ENCODE measurements at places on chromosomes 5 and 9.

DNA sequence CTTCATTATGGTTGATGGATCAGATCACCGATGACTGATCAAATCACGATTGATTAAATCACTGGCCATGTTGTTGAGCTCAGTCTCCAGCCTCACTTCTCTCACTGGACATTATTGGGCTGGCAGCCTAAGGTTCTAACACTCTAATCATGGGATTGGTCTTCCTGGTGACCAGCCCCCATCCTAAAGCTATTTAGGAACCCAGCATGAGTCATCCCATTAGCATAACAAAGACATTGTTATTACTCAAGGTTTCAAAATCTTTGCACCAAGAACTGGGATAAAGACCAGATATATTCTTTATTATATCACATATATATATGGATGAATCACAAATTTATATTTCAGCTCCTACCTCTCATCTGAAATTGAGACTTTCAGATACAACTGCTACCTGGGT, 272.1 kb upstream of the IL12B start:
- no peak for DNase-seq

- no peak for DNase-seq
Observed at GRCh38 chr5:43256261-43256966, 56.8 kb downstream of the HMGCS1 start.

GRCh38 chr9:38126730-38127129, 57.7 kb upstream of the SHB start:
- DNase-seq, result no peak

DNA sequence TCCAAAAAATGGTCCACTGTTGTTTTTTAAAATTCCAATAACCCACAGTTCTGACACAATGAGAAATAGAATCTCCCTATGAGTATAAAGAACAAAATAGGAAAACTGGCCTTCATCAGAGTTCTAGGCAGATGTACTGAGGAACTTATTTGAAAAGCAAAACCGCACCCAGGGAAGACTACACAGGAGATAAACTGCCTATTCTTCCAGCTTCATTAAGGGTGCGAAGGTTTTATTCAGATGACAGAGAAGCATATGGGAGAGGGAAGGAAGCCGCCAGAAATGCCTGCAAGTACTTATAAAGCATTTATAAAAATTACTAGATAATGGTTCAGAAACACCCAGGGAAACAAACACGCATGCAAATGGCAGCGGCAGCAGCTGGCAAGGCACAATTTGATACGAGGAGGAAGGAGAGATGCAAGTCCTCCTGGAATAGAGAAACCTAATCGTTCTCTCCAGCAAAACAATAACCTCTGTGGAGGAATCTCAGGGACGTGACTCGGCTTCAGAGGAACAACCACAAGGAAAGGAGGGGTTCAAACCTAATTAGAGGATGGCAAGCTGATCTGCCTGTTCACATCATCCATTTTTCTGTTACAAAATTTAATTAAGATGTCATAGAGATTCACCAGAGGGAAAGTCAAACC, 9.0 kb downstream of the TTLL11 start:
- DNase-seq, result no peak

GRCh38 chr5:72673623-72674022, 142.8 kb upstream of the TNPO1 start:
- no peak for DNase-seq

GRCh38 chr5:133446440-133446839, 165.9 kb downstream of the FSTL4 start:
- no peak for DNase-seq

GRCh38 chr5:177358370-177358819, 671 bp downstream of the RGS14 start:
- DNase-seq, result no peak

DNA sequence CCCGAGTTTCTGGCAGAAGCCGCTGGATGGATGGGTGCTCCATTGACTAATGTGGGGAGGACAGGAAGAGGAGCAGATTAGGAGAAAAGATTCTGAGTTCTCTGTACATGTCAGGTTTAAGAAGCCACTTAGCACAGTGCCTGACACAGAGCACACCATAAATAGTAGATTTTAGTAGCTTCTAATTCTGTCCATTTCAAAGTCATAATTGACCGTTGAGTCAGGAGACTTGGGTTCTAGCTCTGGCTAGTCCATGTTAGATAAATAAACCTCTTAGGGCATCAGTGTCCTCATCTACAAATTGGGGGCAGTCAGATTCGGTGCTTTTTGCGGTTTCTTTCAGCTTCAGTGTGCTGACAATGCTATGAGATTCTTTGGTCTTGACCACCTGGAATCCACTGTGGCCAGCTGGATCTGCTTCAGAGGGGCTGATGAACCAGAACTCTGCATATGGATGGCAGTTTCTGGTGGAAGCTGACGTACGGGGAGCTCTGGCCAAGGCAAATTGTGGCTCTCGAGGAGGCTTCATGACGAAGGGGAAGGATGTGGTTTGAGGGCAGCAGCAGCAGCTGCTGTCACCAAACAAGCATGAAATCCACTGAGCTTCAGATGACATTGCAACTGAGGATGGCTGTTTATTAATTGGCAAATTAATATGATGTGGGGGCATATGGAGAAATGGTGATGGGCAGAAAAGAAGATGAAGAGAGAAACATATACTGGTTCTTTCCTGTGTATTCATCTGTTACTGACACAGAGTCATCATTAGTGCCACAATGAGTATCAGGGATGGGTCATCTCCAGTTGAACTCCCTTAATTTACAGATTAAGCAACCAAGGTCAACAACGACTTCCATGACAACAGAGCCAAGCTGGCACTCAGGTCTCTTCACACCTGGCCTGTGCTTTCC, 134.4 kb downstream of the AOPEP start:
- no peak for DNase-seq

DNA sequence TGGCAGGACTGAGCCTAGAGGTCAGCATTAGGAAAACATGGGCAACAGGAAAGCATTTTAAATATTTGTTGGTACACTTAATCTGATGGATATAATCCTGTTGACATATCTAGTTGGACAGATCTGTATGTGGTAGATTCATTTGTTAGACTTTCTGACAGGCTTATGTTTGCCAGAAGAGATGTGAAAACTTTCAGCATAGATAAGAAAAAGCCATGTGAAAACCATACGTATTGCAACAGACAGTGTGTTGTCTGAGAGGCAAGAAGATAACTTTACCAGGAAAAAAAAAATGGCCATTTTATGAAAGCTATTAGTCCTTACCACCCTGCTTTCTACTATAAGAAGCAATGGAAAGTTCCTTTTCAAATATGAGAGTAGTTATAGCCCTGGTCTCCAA, 1902.2 kb upstream of the C9orf72 start:
- no peak for DNase-seq

DNA sequence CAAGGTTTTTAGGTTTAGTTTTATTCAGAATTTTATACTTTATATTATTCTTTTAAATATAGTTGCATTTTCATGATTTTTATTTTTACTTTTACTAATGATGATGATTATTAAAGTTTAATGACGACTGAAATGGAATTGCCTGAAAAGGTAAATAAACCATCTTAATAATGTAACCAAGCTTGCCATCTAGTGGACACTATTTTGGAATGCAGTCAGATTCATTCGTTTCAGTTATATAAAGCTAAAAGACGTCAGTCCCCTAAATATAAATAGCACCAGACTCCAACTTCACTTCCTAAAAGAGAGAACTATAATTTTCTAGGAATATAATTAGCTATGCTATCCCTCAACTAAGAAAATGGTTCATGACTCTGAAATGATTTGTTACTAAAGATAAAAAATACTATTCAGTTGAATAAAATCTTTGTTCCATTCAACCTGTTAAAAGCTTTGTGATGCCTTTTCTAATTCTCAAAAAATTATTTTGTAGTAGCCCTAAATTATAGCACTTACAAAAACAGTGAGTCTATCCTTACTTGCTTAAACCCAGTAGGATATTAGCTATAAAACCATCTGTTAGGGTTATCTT, 19.9 kb downstream of the ABITRAM start:
- DNase-seq, result no peak

DNA sequence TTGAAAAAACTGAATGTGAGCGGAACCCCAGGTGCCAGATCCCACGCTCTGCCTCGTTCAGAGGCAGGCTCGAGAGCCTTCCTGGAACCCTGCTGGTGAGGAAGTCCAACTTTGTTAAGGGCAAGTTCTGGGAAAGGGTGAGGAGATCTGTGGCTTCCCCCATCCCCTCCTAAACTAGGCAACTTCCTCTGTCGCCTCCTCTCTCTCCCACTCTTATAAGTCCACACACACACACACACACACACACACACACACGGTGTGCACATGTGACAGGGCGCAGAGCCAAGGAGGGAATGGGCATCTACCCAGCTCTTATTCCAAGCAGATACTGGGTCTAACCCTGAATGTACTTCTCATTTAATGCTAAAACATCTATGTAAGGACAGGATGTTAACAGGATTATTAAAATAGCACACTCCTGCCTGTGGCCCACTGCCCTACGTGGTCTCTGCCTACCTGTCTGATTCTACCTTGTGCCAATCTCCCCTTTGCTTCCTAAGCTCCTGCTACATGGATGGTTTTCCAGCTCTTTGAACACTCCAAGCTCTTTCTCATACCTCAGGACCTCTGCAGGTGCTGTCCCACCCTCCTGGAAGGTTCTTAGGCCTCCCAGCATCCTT, 72.4 kb upstream of the FBXW11 start:
- no peak for DNase-seq

- no peak for DNase-seq
Observed at GRCh38 chr5:102823441-102823874, 68.4 kb downstream of the PAM start.

GRCh38 chr9:114006155-114006550, 71.9 kb downstream of the AMBP start:
- DNase-seq, result no peak

GRCh38 chr9:111876179-111876578, 20.4 kb upstream of the UGCG start:
- no peak for DNase-seq

DNA sequence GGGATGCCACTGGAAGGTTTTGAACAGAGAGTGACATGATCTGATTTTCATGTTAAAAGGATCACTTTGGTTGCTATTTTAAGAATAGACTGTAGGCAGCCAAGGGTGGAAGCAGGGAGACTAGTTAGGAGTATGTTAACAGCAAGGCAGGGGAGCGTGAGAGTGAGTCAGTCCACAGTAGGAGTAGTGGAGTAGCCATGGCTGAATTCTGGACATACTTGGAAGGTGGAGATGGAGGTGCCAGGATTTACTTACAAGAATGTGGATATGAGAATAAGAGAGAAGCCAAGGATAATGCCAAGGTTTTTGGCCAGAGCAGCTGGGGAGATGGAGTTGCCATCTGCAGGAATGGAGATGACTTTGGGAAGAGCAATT, 118.8 kb downstream of the GALNT10 start:
- no peak for DNase-seq

GRCh38 chr9:79700607-79701360, 129.0 kb downstream of the TLE4 start:
- DNase-seq, result no peak

GRCh38 chr5:36041537-36041845, 25.2 kb downstream of the UGT3A2 start:
- DNase-seq, result no peak

- no peak for DNase-seq
Observed at GRCh38 chr9:110659891-110660541, 8.6 kb upstream of the MUSK start.

DNA sequence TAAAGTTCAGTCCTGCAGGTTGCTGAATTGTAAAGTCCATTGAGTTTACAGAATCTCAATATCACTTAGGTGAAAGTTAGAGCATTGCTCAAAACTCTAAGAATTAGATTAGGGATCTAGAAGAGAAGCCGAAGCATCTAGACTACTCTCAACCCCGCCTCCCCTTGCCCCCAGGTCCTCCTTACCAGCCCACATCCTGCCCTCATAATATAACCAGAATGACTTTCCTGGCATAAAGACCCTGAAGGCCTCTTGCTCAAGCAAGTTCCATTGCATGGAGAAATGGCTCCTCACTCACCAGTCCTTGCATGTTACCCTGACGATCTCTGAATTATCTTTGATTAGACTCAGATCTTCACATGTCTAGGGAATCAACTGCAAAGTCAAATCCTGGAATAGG, 78.8 kb downstream of the SPATA31C2 start:
- no peak for DNase-seq

DNA sequence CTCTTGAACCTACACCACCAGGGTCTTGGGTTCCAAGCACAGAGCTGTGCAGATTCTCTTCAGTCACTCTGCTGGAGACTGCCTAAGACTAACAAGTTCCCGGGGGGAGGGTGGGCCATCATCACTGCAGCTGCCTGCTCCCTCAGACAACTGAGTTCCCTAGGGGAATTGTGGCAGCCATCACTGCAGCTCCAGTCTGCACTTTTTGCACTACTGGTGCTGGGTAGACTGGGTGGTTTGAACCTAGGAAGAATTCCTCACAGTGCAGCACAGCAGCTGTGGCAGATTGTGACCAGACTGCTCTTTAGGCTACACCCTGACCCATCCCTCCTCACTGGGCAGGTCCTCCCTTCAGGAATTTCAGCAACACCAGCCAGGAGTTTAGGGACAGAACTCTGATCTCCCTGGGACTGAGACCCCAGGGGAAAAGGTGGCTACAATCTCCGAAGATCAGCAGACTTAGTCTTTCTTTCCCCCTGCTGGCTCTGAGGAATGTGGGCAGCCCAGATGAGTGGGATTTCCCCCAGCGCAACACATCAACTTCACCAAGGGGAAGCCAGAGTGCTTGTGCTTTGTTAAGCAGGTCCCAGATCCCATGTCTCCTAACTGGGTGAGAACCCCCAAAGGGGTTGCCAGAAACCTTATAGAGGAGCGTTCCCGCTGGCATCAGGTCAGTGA, 30.9 kb upstream of the RGMB start:
- no peak for DNase-seq

- DNase-seq, result no peak
Observed at GRCh38 chr5:78514427-78515330, 133.9 kb downstream of the LHFPL2 start.

GRCh38 chr9:110911659-110912418, 126.4 kb downstream of the LPAR1 start:
- DNase-seq, result no peak

- no peak for DNase-seq
Observed at GRCh38 chr9:84975926-84976325, 306.4 kb downstream of the NTRK2 start.

- DNase-seq, result no peak
Observed at GRCh38 chr5:6900247-6901227, 187.3 kb downstream of the TENT4A start.

DNA sequence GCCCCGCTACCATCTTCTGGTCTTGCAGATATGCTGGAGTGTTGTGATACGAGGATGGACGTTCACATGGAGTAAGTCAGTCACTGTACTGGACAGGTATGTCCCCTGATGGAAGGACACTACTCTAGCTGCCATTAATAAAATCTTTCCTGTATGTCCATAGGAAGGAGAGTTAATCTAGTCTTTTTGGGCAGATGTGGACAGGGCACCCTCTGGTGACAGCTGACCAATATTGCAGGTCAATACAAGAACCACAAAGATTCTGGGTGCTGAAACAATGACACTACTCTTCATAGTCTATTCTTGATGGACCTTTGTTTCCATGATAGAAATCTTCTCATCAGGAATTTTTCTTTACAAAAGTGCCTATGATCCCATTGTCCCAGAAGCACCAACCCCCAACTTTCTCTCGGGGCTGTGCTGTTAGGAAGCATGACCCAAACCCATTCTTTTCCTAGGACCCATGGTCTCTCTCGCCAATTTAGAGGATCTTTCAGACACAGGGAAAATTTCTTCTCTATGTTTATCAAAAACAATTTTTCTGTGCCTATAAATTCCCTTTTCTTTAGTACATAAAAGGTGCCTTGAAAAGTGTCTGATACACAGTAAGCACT, 376.9 kb downstream of the DTWD2 start:
- DNase-seq, result no peak

Measured in cortex of kidney (tissue), 1 donor.